ENCODE measurements at places on chromosomes 3 and 15.
A peak's percentile ranks its signal among the peaks of the same experiment; 100 is the strongest.

- no peak overlapping the region for H3K27ac ChIP-seq
- H3K36me3 ChIP-seq = no peaks in the 10 kb centered on the region
- H3K4me3 ChIP-seq = no peak overlapping the region
- H3K27me3 ChIP-seq = no peaks in the 10 kb centered on the region
These were observed 487.2 kb upstream of the ROBO2 start for GRCh38 chr3:76552653-76553052.

DNA sequence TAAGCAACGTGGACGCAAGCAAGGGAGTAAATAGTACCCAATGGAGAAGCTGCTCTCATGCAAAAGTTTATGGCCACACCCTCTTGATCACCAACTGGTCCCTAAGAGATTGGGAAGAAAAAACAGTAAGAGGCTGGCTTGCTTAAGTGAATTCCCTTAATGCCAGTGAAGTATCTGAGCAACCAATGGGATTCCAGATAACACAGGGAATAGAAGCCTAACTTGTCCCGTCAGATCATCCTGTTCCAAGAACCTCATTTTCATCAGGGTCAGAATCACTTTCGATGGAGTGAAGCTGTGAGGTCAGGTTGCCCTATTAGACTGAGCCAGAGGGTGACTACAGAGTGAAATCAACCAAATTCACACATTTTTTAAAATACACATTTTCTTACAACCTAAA, 104.3 kb downstream of the CD47 start:
- H3K4me3 ChIP-seq = no peak overlapping the region
- peak overlapping the region; percentile 44 for H3K27ac ChIP-seq
- DNase-seq = no peak
- no peaks in the 10 kb centered on the region for H3K27me3 ChIP-seq
- H3K4me1 ChIP-seq = no peaks in the 10 kb centered on the region

DNA sequence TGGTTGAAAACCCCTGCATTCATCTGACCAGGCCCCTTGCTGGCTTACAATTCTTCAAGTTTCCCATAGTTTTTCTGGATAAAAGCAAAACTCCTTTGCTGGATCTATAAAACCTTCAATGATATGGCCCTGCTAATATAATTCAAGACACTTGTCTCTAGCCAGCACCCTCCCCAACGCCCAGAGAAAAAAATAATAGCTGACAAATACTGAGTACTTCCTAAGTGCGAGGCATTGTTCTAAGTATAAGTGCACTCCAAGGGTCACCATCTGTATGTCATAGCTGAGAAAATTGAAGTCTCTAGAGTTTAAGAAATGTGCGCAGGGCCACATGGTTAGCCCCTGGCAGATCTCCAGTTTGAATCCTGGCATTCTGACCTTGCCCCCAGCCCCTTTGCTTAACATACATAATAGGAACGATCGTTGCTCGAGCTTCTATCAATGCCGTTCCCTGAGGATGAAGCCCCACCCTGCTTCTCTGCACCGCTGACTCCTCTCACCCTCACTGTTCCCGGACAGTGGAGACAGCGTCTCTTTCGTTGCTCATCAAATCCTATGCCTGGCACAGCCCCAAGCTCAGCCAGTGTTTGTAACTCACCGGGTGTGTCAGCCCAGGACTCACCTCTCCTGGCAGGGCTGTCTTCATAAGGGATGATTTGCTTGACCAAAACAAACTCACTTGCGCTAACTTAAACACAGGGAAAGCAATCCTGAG, 377.1 kb upstream of the PROK2 start:
- no peaks in the 10 kb centered on the region for H3K36me3 ChIP-seq
- H3K27ac ChIP-seq = no peak overlapping the region
- H3K4me1 ChIP-seq = no peaks in the 10 kb centered on the region
- H3K27me3 ChIP-seq = no peaks in the 10 kb centered on the region
- DNase-seq = no peak

DNA sequence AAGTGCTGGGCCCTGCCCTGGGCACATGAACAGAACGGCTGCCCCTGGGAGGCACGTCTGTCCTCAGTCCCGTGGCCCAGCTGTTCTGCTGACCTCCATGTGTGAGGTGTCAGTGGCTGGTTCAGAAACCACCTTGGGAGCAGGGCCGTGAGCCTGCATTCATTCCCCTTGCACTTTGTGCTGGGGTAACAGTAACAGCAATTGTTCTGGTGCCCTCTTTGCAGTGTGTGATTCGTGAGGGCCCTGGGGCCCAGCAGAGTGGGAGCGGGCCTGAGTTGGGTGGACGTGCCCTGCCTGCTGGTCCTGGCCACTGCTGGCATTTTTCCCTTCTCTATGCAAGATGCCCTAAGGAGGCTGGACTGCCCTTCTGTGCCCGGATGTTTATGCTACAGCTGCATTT, 50.4 kb upstream of the MYZAP start:
- H3K27ac ChIP-seq = no peak overlapping the region
- peaks cover 14% of the 10 kb centered on the region for H3K4me1 ChIP-seq
- DNase-seq = no peak
- H3K4me3 ChIP-seq = no peak overlapping the region
- no peaks in the 10 kb centered on the region for H3K36me3 ChIP-seq
- no peaks in the 10 kb centered on the region for H3K27me3 ChIP-seq

GRCh38 chr3:158458464-158458863, 112.5 kb upstream of the MLF1 start:
- no peaks in the 10 kb centered on the region for H3K36me3 ChIP-seq
- H3K27me3 ChIP-seq = no peaks in the 10 kb centered on the region
- no peaks in the 10 kb centered on the region for H3K4me1 ChIP-seq
- no peak overlapping the region for H3K27ac ChIP-seq

GRCh38 chr3:18672561-18672960, 247.4 kb upstream of the SATB1 start:
- H3K4me3 ChIP-seq = no peak overlapping the region
- no peaks in the 10 kb centered on the region for H3K27me3 ChIP-seq
- no peaks in the 10 kb centered on the region for H3K4me1 ChIP-seq
- no peaks in the 10 kb centered on the region for H3K36me3 ChIP-seq
- H3K27ac ChIP-seq = no peak overlapping the region

DNA sequence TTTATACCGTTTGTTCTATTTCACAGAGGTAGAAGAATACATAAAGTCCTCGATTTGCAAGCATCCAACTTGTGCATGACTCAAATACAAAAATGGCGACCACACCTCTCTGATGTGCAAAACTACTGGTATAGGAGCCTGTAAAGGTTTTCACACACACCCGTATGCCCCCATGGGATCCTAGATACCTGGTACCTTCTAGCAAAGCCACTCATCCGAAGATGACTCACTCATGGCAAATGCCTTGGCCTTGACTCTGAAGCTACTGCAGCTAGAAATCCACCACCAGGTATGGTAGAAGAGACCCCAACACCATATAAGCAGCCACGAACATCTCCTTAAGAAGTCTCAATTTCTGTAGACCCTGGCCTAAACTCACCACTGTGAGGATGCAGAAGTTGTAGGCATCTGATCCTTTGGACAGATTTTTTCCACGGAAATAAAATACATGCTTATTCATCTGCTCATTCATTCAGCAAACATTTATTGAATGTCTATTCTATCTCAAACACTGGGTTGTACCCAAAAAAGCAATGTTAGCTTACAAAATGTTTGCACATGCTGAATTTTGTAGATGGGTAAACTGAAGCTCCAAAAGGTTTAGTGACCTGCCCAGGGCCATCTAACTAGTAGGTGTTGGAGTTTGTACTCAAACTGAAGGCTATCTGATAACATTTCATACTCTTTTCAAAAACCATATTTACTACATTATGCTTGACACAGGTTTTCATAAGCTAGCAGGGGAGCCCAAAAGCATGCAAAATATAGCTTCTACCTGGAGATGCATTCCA, 158.8 kb downstream of the RORA start:
- peaks cover 4% of the 10 kb centered on the region for H3K4me1 ChIP-seq
- H3K4me3 ChIP-seq = no peak overlapping the region
- no peaks in the 10 kb centered on the region for H3K36me3 ChIP-seq
- H3K27me3 ChIP-seq = no peaks in the 10 kb centered on the region
- no peak for DNase-seq

GRCh38 chr3:56775838-56776555, 25.8 kb downstream of the ARHGEF3 start:
- H3K27me3 ChIP-seq = no peaks in the 10 kb centered on the region
- no peaks in the 10 kb centered on the region for H3K36me3 ChIP-seq
- H3K4me3 ChIP-seq = no peak overlapping the region
- no peak for DNase-seq

DNA sequence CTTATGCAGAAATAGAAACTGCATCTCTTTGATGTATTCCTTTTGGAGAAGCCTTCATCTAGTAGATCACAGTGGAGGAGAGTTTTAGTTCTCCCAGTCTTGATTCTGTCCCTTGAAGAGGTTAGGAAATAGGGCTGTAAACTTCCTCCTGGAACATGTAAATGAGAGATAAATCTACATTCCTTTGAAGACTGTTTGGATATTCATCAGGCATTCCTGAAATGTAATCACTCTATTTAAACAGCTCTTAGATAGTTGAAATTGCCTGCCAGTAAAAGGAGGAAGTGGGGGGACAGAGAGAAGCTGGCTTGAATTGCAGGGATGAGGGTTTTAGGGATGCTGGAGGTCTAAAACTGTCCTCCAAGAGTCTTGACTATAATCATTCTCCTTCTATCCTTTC, 254.3 kb upstream of the LRRC3B start:
- H3K4me1 ChIP-seq = no peaks in the 10 kb centered on the region
- H3K27ac ChIP-seq = no peak overlapping the region
- no peaks in the 10 kb centered on the region for H3K36me3 ChIP-seq
- H3K27me3 ChIP-seq = no peaks in the 10 kb centered on the region

DNA sequence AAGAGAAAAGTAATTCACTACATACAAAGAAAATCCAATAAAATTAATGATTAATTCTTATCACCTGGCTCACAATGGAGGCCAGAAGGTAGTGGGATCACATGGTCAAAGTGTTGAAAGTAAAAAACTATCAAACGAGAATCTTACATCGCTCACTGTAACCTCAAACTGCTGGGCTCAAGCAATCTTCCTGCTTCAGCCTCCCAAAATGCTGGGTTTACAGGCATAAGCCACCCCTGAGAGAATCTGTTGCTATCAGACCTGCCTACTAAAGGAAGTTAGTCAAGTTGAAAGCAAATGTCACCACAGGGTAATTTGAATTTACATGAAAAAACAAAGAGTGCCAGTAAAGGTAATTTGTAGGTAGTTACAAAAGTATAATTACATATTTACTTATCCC, 103.3 kb downstream of the PCCB start:
- peaks cover 30% of the 10 kb centered on the region for H3K36me3 ChIP-seq
- no peak for DNase-seq
- H3K4me3 ChIP-seq = no peak overlapping the region
- no peaks in the 10 kb centered on the region for H3K27me3 ChIP-seq

DNA sequence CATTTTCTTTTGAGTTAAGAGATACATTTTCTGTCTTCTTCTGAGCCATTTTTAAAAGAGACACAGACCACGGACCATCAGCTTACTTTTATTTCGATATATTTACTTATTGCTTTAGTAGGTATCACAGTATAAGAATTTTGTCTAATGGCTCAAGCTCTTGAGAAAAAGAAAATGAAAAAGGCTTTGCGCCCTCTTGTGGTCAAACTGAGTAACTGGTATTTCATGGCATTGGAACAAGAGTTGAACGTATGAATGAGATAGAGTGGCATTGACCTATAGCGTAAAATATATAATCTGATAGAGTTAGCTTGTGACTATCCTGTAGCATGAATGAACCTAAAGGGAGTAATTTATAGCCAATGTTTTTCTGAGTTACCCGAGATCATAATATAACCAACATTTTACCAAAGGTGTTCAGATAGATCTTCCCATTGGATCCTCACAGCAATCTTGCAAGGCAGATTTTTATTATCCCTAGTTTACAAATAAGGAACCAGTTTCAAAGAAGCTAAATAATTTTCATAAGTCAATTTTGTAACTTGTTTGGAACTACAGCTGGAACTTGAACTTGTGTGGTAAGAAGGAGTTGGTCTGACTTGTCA, 154.6 kb downstream of the POLR2M start:
- no peak overlapping the region for H3K4me3 ChIP-seq

DNA sequence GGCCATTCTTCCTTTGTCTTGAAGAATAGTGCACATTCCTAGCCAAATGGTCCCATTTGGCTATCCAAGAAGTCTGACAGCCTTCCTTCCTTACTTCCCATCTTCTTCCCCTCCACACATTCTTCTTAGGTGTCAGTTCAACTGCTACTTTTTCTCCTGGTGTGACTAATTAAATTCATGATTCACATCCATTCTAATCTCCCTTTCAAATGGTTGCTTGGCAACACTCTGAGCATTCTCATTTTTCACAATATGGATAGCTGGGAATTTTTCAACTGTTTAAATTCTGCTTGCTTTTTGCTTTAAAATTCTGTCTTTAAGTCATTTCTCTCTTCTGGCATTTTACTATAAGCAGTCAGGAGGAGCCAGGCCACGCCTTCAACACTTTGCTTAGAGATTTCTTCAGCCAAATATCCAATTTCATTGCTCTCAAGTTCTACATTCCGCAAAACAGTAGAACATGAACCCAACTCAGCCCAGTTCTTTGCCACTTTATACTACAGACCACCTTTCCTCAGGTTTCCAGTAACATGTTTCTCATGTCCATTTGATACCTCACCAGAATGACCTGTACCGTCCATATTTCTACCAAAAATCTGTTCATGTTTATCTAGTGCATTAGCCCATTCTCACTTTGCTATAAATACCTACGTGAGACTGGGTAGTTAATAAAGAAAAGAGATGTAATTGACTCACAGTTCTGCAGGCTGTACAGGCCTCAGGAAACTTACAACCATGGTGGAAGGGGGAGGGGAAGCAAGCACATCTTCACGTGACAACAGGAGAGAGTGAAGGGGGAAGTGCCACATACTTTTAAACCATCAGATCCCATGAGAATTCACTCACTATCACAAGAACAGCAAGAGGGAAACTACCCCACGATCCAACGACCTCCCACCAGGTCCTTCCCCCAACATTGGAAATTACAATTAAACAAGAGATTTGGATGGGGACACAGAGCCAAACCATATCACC, 31.9 kb upstream of the MCF2L2 start:
- H3K36me3 ChIP-seq = no peaks in the 10 kb centered on the region
- no peak for DNase-seq
- H3K4me1 ChIP-seq = no peaks in the 10 kb centered on the region
- H3K27me3 ChIP-seq = no peaks in the 10 kb centered on the region
- H3K27ac ChIP-seq = no peak overlapping the region

DNA sequence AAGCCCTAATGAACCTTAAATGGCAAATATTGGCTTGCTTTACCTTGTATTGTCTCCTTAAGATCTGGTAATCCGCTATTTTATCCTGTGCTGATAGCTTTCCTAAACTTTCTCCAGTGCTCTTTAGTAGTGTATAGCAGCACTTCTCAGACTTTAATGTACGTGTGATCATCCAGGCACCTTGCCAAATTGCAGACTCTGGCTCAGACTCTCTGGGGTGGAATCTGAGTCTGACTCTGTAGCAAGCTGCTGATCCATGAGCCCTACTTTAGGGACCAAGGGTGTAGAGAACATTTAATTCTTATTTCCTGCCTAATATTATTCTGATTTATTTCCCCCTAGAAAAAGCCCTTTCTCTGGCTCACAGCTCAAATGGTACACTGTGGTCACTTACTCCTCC, 518.8 kb upstream of the ZNF385D start:
- DNase-seq = no peak
- no peaks in the 10 kb centered on the region for H3K4me1 ChIP-seq
- no peaks in the 10 kb centered on the region for H3K36me3 ChIP-seq
- no peak overlapping the region for H3K27ac ChIP-seq

GRCh38 chr15:71259866-71260265, 144.6 kb downstream of the THSD4 start:
- no peaks in the 10 kb centered on the region for H3K27me3 ChIP-seq
- H3K27ac ChIP-seq = no peak overlapping the region
- H3K4me1 ChIP-seq = no peaks in the 10 kb centered on the region
- no peak overlapping the region for H3K4me3 ChIP-seq

GRCh38 chr3:24259901-24260512, 234.6 kb downstream of the THRB start:
- H3K27me3 ChIP-seq = no peaks in the 10 kb centered on the region
- DNase-seq = peak; percentile 87
- peak overlapping the region; percentile 9 for H3K4me3 ChIP-seq
- H3K36me3 ChIP-seq = no peaks in the 10 kb centered on the region
- H3K4me1 ChIP-seq = peaks cover 5% of the 10 kb centered on the region

Data from ascending aorta (tissue), 2 donors.